Diencephalon (tissue), 1 donor: ENCODE measurements at places on chromosomes 12 and 14. TPM values are rescaled to one million over a fixed set of nuclear protein-coding genes. Genes with fewer than 3 reads are reported as not detected.

TAS2R19 gene
- total RNA-seq, result 7.6 TPM

LRRC10 gene
- not detected for total RNA-seq

RPL10L gene
- not detected for total RNA-seq

RFX4 gene
- total RNA-seq, result 16.8 TPM

CACNA1C gene
- 33.0 TPM for total RNA-seq

NFE2 gene
- 1.8 TPM for total RNA-seq

KRT73 gene
- not detected for total RNA-seq

KRT77 gene
- total RNA-seq, result not detected

JAG2 gene
- total RNA-seq, result 29.5 TPM

GPR84 gene
- total RNA-seq, result 0.23 TPM

APPL2 gene
- 42.7 TPM for total RNA-seq

FIGNL2 gene
- 1.2 TPM for total RNA-seq

UBR7 gene
- total RNA-seq, result 50.7 TPM

SLC41A2 gene
- total RNA-seq, result 143 TPM

TAS2R9 gene
- total RNA-seq, result 0.92 TPM

ACADS gene
- total RNA-seq, result 5.8 TPM

CIROP gene
- not detected for total RNA-seq

GRIP1 gene
- total RNA-seq, result 69.2 TPM

SLC6A15 gene
- total RNA-seq, result 82.8 TPM

CDK4 gene
- total RNA-seq, result 60.4 TPM
